ENCODE measurements at places on chromosomes 4 and X.

GRCh38 chr4:7892212-7893019 is 47.2 kb downstream of the AFAP1 start:
- DNase-seq: no peak

DNA sequence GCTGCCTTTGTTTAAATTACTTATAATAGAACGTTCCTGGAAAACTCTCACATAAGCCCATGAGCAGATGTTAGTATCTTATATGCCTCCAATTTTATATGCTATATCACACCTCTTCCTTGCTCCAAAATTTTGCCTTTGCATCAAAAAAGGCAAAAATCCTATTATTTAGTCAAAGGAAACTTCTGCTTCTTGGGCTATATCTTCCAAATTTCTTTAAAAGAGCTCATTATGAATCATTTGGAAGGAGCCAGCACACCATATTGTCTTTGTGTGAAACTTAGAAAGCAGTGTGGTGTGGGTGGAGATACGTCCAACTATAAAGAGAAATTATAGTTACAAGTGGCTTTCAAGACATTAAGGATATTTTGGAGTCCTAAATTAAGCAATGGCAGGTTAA is 35.7 kb downstream of the NHS start:
- no peak for DNase-seq

DNA sequence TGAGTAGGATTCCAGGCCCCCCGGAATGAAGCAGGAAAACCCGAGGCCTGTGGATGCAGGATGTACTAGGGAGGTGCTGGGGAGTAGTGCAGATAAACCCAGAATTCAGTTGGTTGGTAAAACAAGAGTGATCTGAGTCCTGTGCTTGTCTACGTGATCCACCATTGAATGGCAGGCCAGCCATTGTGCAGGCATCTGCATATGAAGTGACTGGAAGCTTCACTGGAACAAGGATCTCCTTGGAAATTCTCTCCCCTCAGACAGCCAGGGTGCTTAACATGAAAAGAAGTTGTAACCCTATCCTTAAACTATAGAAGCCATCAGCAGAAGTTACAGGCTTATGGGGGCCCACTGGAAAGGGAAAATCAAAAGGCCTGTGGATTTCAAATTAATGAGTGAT is 656 bp upstream of the GSPT2 start:
- no peak for DNase-seq

- DNase-seq: no peak
Measured at GRCh38 chr4:173722075-173722474, 192.0 kb upstream of the HAND2 start.

GRCh38 chr4:102717448-102718092 is 43.2 kb downstream of the MANBA start:
- DNase-seq: no peak

- DNase-seq: no peak
Measured at GRCh38 chr4:23365086-23365485, 524.8 kb downstream of the PPARGC1A start.

- no peak for DNase-seq
Measured at GRCh38 chr4:107711831-107712230, 8.2 kb downstream of the PAPSS1 start.

- DNase-seq: no peak
Measured at GRCh38 chr4:24574236-24574635, 10.1 kb downstream of the DHX15 start.

GRCh38 chrX:101290957-101291603 is at the start of gene TAF7L:
Gene TAF7L (minus strand): TSS chrX:101291334. CDS start chrX:101287543, 3,791 bp downstream.
- no peak for DNase-seq

- peak; percentile 63 for DNase-seq
Measured at GRCh38 chrX:154734061-154734781, 16.7 kb downstream of the GAB3 start.

DNA sequence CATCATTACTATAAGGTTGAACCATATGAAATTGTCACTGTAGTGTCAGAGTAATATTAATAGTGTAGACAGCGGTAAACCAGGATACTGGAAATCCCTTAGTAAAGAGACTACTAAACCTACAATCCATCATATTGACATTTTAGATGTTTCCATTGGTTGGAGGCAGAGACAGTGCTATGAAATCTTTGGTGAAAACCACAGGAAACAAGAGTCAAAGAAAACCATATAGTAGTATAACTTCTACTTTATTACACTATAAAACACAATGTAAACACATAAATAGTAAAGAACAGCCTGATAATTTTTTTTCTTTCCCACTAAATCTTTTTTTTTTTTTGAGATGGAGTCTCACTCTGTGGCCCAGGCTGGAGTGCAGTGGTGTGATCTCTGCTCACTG is 15.9 kb downstream of the RELL1 start:
- no peak for DNase-seq

DNA sequence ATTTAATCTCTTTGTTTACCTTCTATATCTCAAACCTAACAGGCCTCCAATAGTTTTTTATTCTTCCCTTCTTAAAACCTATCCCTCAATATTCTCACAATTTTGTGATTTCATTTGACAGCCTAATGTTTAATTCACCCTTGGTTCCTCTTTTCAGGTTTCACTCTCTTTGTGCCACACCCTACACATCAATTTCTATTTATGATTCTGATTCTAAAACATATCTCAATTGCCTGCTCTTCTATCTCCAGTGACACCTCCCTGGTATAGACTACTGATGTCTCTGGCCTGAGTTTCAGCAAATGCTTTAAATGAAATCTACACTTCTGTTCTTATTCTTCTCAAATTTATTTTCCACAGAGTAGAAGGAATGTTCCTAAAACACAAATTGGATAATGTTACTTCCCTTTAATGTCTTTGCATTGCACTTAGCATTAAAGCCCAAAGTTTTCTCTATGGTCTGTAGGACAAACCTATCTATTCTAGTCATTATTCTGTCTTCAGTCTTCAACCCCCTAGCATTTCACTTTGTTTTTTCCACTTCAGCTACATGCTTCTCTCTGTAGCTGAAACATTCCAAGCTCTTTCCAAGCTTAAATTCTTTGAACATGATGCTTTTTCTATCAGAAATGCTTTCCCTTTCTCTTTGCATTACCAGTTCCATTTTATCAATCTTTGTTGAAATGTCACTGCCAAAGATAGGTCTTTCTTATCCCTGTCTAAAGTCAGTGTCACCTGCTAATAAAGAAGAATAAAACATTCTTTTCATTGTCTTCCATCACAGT is 622.0 kb downstream of the CENPC start:
- DNase-seq: no peak

DNA sequence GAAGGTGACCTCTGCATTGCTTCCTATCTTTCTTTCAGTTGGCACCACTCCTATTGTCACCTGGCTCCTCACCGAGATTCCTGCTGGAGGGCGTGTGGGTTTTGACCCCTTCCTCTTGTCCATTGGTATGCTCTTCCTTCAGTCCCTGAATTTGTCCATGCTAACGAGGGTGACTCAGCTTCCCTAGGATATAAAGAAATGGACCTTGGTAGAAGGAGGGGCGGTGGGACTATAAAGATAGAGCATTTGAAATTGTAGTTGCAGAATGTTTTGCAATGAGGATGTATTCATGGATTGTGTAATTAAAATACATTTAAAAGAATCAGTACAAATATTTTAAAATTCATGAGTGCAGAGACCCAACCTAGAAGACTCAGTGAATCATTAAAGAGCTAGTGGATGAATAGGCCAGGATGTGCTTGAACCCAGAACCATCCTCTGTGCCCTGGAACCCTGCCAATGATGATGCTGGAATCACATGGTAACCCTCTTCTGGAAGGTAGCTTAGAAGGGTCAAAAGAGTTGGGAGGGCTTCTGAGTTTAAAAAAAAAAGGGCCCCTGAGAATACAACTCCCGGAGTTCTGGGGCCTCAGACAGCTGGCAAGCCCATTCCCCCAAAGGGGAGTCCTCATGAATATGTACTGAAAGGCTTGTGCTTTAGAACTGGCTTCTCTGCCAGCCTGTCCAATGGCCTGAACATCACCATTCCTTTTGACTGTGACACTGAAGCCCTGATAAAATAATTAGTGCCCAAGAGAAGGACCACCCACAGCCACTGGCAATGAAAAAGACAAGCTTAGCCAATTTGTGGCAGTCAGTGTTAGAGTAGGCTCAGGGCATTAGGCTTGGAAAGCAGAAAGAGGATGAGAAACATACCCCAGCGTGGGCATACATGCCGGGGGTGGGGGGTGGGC is 8.0 kb downstream of the XPNPEP2 start:
- DNase-seq: no peak

DNA sequence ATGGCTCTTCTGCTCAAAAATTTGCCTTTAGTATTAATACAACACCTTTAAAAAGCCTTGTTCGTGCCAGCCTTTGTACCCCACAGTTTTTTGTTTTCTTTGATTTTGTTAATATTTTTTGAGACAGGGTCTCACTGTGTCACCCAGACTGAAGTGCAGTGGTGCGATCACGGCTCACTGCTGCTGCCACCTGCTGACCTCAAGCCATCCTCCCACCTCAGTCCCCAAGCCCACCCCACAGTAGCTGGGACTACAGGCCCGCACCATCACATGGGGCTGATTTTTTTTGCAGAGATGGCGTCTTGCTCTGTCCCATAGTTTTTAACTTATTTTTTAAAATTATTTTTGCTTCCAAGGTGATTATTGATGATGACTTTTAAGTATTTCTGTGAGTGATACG is 134.0 kb downstream of the HTR2C start:
- DNase-seq: no peak

GRCh38 chrX:12115377-12115776 is 22.9 kb upstream of the FRMPD4 start:
- DNase-seq: no peak

- DNase-seq: no peak
Measured at GRCh38 chr4:113806850-113807249, 45.3 kb upstream of the CAMK2D start.

DNA sequence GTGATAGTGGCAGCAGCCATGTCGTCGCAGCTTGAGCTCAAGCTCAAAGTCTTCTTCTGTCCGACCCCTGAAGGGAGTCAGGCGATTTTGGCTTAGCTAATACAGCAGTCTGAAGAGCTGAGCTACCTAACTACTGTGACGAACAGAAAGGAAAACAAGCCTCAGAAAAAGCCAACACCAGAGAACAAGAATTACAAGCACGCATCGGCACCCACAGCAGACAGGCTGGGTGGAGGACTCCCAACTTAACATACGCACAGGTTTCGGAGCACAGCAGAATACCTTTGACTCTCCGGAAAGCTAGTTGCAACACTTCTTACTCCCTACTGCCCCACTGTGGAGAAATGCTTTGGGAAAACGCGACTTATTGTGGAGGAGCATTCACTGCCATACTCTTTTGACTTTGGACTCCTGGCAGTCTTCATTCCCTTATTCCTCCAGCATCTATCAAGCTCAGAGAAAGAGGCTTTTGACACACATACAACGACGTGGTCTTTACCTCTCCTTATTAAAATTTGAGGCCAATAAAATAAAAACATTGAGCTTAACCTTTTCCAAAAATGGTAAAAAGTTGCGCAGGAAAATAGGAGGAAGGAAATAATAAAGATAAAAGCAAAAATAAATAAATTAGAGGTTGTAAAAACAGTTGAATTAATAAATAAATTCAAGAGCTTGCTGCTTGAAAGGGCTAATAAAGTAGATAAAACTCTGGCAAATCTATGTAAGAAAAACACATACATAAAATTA is 41.3 kb upstream of the GPC3 start:
- peak; percentile 40 for DNase-seq

DNA sequence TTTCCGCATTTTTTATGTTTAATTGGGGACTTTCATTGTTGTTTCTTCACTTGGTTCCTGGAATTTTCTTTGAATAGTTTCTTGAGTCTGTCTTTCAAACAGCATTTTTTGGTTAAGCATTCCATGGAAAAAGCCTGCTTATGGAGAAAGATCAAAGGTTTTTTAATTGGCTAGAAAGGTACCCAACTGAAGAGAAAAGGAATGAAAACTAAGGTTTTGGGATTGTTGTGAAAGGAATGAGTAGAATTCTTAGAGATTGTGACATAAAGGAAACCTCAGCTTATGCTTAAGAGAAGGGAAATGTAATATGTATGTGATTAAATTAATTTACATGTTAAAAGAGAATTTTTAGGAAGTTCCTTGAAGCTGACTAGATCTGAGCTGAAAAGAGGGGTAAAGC is 82.8 kb downstream of the CCKAR start:
- no peak for DNase-seq

- no peak for DNase-seq
Measured at GRCh38 chrX:42952621-42953020, 174.7 kb upstream of the PPP1R2C start.

- no peak for DNase-seq
Measured at GRCh38 chr4:42487230-42487629, 89.9 kb downstream of the SHISA3 start.

- no peak for DNase-seq
Measured at GRCh38 chr4:182975806-182976205, 58.6 kb upstream of the DCTD start.

DNA sequence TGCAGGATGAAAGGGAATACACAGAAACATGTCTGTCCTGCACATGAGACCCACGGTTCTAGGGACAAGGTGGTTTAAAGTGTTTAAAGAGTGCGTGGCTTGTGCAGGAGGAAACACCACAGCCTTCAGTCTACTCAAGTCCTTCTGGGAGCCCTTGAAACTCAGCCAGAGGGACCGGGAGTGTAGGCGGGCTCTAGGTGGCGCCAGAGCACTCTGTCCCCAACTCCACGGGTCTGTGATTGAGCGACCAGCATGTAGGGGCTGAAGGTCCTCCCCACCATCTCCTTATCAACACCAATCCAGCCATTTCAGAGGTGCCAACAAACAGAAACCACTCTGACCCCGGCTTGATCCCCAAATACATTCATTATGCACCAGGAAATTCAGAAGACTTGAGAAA is 82.0 kb upstream of the CLDN34 start:
- peak; percentile 57 for DNase-seq

DNA sequence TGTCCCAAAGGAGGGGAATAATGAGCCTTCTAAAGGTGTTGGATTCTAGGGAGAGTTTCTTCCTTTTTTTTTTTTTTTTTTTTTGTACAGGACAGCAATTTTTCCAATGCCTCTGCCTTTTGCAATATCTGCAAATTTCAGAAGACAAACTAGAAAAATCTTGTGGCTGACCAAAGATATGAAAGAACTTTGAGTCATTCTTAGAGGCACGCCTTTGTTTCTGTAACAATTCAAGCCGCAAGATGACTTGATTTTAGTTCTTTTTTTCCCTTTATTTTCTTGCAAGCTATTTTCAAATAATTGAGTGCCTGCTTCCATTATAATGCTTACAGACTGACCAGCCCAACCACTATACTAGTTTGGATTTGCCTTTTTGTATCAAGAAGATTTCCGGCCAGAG is 47.6 kb upstream of the UXT start:
- DNase-seq: no peak

DNA sequence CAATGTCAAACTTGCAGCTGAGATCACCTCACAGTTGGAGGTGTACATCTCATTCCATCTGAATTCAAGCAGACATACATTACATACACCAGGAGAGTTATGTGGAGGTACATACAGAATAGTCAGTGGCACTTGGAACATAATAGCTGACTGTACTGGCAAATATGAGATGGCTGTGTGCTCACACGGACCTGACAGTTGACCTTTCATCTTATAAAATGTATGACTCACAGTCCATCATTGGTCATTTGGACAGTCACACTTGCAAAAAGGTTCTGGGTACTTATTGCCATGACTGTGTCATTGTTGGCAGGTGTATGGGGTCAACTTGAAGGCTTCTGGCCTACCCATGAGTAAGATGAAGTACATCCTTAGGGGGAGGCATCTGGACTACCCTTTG is 88.6 kb upstream of the WDR1 start:
- DNase-seq: no peak

All from activated CD8-positive, alpha-beta memory T cell treated with anti-CD3 and anti-CD28 coated beads, Interleukin-2, amount 10 ng/mL, durations not matched to agents 7 days and 5 days (primary cell).